ENCODE measurements at places on chromosomes 1 and 21. TPM values are rescaled to one million over a fixed set of nuclear protein-coding genes. Genes with fewer than 3 reads are reported as not detected.
A peak's percentile ranks its signal among the peaks of the same experiment; 100 is the strongest.

- DNase-seq: no peak
- H3K27me3 ChIP-seq: no peaks in the 10 kb centered on the region
- H3K4me3 ChIP-seq: no peak overlapping the region
These were observed 82.0 kb downstream of the LRRC53 start for GRCh38 chr1:74430342-74430934.

GRCh38 chr1:180234369-180235076 lies 4.5 kb downstream of the LHX4 start:
- H3K27me3 ChIP-seq: peaks cover 100% of the 10 kb centered on the region
- peak; percentile 87 for DNase-seq
- no peaks in the 10 kb centered on the region for H3K36me3 ChIP-seq
- H3K27ac ChIP-seq: no peak overlapping the region

- no peak overlapping the region for H3K4me3 ChIP-seq
- H3K36me3 ChIP-seq: no peaks in the 10 kb centered on the region
- H3K4me1 ChIP-seq: no peaks in the 10 kb centered on the region
- no peaks in the 10 kb centered on the region for H3K27me3 ChIP-seq
- DNase-seq: no peak
These were observed 1009.3 kb upstream of the PRMT6 start for GRCh38 chr1:106047210-106047609.

- H3K36me3 ChIP-seq: no peaks in the 10 kb centered on the region
- no peak for DNase-seq
- H3K27ac ChIP-seq: no peak overlapping the region
- no peaks in the 10 kb centered on the region for H3K27me3 ChIP-seq
- no peak overlapping the region for H3K4me3 ChIP-seq
- no peaks in the 10 kb centered on the region for H3K4me1 ChIP-seq
These were observed 18.1 kb downstream of the PLOD1 start for GRCh38 chr1:11952455-11953109.

DNA sequence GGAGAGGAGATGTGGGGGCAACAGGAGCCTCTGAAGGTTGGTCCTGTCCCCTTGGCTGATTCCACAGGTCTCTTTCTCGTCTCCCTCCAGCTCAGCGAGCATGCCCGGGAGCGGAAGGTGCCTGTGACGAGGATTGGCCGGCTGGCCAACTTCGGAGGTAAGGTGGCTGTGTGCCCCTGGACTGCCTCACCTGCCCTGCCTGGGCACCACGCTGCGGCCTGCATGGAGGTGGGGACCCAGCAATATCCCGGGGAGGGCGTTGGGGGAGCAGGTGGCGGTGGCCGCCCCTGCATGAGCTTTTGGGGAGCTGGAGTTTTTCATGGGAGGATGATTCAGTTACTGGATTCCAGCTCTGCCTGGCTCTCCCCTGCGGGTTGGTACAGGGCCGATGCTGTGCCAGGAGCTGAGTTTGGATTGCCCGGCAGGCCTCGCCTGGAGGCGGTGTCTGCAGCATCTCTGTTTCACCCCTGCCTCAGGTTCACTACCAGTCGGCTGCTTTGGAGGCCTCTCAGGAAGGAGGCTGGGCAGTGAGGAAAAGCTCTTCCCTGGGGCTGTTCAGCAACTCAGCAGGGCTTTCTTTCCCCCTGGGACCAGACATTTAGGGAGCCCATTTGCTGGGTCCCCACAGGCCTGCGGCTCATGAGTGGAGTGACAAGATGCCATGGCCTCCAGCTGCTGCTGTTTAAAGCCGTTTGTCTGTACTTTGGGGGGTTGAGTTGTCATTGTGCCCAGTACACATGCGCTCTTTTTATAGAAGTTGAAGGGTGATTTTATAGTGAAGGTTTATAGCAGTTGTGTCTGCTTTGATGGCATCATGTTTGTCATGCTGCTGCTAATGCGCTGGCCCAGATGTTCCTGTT lies 25.7 kb downstream of the COQ8A start:
- H3K4me1 ChIP-seq: no peaks in the 10 kb centered on the region
- no peaks in the 10 kb centered on the region for H3K27me3 ChIP-seq
- H3K4me3 ChIP-seq: no peak overlapping the region
- no peak overlapping the region for H3K27ac ChIP-seq
- H3K36me3 ChIP-seq: no peaks in the 10 kb centered on the region

DEPDC1 gene
- 144 TPM for total RNA-seq

Measured in neural progenitor cell (in vitro differentiated cells).